ENCODE measurements at places on chromosomes 11 and 22.

- DNase-seq: no peak
These were observed 4.2 kb downstream of the BRD1 start for GRCh38 chr22:49823289-49824045.

GRCh38 chr22:44441401-44442185 lies 56.4 kb downstream of the RTL6 start:
- DNase-seq: no peak

DNA sequence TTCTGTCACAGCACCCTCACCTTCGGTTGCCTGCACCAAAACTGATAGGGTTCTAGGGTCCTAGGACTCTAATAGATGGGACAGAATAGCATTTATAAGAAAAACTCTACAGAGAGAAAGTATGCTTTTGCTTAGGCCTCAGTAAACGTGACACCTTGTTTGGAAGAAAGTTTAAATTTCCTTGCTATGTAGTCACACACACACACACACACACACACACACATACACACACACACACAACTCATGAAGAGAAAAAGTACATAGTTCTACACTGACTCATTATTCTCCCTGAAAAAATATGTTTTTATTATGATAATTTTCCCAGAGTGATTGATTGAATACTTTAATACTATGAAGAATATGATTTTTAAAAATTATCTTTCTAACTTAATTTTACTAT lies 220.8 kb upstream of the SNX19 start:
- DNase-seq: no peak

- DNase-seq: no peak
These were observed 6.2 kb downstream of the MRGPRD start for GRCh38 chr11:68974421-68975194.

GRCh38 chr11:77806993-77807392 lies 13.5 kb downstream of the RSF1 start:
- no peak for DNase-seq

DNA sequence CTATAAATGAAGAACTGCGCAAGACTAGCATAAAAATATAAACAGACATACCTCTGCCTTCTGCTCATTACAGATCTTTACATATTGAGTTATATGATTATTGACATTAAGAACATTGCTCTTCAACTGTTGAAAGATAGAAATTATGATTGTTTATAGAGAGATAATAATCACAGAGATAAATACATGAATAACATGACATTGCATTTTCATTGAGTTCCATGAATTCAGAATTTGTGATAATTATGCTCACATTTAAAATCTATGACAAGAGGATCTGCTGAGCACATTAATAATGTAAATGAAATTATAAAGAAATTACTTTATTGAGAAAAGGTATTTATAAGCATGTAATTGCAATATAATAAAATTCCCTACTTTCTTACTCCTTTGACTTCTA lies 24.8 kb downstream of the KIF18A start:
- DNase-seq: no peak

- no peak for DNase-seq
These were observed 16.8 kb downstream of the EED start for GRCh38 chr11:86261328-86261727.

GRCh38 chr22:27880778-27881394 lies 38.2 kb downstream of the PITPNB start:
- DNase-seq: peak; percentile 19

DNA sequence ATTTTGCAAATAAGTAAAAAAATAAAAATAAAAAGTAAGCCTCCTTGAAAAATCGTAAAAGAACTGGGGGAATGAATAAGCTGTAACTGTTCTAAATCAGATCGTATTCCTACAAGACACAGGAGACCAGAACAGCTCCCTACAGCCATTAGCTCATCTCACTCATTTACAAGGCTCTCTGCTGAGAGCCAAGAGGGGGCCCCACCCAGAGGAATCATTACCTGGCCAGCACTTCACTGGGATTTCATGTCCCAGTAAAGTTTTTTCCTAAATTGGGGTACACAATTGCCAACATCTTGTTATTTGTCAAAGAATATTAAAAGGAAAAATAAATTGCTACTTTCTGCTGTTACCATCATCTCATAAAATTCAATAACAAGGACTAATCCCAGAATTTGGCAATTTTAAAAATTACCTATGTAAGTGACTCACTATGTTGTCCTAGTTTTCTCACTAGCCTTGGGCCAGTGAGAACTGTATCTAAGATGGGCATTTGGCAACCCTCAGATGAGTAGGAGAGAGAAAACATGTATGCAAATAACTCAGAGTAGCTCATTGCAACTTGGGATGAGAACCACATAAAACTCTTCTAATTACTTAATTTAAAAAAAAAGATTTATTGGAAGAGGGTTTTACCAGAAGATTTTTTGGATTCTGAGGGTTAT lies 18.4 kb upstream of the SMTN start:
- no peak for DNase-seq

- DNase-seq: no peak
These were observed 7.4 kb downstream of the PTPRJ start for GRCh38 chr11:47987781-47988180.

DNA sequence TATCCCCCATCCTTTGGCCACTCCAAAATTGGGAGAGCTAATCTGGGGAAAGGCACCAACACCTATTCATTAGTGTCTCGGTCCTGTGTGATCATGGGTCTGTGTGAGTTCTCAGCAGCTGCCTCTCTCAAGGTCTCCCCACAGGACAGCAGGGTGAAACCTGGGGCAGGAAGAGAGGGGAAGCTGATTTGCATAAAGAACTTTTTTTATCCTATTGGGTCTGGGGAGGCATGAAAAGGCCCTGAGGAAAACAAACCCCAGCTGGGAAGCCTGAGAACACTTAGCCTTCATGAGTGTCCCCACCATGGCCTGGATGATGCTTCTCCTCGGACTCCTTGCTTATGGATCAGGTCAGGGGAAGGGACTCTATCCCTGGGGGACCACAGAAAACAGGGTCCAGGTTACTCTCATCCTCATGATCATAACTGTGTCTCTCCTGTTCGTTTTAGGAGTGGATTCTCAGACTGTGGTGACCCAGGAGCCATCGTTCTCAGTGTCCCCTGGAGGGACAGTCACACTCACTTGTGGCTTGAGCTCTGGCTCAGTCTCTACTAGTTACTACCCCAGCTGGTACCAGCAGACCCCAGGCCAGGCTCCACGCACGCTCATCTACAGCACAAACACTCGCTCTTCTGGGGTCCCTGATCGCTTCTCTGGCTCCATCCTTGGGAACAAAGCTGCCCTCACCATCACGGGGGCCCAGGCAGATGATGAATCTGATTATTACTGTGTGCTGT lies 116.0 kb upstream of the TOP3B start:
- DNase-seq: no peak

DNA sequence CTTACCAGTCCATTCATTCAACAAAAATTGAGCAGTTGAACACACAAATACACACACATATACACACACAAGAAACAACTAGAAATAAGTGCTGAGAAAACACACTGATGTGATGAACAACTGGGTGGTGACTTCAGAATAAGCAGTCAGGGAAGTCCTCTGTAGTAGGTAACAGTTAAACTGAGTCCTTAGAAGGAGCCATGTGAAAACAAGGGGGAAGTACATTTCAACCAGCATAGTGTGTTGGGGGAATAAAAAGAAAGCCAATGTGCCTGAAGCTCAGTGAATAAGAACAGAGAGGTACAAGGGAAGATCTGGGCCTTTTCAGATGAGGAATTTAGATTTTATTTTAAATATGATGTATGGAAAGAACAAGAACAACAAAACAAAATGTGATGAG lies 6.8 kb upstream of the TMEM123 start:
- DNase-seq: no peak

DNA sequence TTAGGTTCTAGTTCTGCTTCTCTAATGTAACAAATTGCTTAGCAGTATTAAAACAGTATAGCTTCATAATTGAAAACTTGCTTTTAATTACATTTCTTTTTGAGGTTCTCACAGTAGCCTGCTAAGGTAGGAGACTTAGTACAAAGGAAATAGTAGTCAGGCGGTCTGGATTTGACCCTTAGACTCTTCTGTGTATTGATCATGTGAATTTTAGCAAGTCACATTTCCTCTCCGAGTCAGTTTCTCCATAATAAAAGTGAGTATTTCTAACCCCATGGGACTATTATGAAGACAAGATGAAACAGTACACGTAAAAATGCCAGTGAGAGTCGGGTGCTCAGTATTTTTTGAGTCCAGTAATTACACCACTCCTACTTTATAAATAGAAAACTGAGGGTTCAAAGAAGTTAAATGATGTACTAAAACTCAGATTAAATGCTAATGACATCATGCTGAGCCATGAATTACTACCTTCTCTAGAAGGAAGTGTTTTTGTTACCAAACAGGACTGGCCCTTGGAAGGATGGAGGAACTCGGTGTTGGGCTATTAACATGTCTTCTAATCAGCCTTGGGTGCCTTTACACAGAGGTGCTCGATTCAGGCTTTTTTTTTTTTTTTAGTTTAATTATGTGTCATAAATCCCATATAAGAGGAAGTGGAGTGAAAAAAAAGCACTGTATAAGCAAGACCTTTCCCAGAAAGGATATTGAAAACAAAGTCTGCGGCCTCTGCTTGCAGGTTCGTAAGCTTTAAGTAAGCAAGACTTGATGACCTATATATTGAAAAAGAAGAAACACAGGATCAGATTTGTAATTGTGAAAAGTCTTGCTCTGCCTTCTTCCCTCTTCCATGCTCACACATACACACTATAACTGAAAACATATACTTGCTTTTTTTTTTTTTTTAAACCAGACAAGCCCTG lies 109.0 kb downstream of the EMSY start:
- DNase-seq: no peak

DNA sequence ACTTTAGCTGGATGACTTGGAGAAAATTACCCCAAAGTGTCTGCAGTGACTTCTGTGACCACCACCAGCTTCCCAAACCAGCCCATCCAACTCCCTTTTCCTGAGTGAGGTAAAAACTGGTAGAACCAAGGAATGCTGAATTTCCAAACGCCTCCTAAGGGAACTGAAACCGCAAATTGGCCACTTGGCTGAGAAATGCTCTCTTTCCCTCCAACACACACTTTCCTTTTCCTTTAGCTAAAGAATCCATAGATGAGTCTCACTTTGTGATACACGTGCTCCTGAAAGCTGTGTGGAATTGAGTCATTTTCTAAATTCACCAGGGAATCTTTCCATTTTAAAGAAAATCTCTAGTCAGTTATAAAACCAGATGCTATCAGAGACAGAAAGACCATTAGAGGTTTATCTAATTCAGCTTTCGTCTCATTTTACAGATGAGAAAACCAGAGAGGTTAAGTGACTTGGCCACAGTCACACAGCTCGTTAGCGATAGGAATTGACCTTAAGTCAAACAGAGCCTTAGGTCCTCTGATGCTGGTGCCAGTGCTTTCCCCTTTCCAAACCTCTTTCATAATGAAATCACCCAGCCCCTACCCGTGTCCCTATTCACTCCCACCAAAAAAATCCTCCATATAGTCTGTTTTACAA lies 137.2 kb downstream of the COMMD9 start:
- DNase-seq: no peak

GRCh38 chr11:86134580-86135318 lies 65.9 kb upstream of the PICALM start:
- DNase-seq: no peak

DNA sequence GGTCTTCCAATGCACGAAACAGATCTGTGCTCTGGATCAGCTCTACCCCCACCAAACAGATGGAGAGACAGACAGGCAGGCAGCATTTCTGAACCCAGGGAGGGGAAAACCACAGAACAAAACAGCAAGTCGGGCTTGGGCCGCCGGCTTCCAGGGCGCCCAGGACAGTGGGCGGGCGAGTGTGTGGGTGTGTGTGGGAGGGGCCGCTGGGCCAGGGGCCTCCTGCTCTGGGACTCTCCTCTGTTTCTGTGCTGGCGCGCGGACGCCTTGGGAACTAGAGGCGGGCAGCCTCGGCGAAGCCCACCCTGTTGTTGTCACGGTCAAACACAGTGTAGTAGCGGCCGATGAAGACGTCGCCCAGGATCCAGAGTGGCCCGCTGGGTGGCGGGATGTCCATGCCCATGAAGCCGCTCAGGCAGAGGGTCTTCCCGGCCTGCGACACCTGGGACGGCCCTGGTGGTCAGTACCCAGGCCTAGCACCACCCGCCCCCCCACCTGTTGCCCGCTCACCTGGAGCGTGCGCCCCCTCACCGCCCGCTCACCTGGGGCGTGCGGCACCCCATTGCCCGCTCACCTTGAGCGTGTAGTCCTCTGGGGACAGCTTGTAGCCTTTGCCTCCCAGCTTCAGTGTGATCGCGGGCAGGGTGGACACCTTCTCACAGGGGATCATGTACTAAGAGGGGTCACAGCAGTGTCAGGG lies 3.0 kb upstream of the IFITM10 start:
- DNase-seq: no peak

- no peak for DNase-seq
These were observed 68.6 kb downstream of the MICAL3 start for GRCh38 chr22:17955590-17956379.

GRCh38 chr22:43442386-43443151 lies 30.8 kb downstream of the MPPED1 start:
- no peak for DNase-seq

- no peak for DNase-seq
These were observed 128.3 kb upstream of the CSNK2A3 start for GRCh38 chr11:11481371-11481770.

GRCh38 chr22:40954113-40954512 lies 2.9 kb downstream of the RBX1 start:
- no peak for DNase-seq

- no peak for DNase-seq
These were observed 31.1 kb downstream of the FADS3 start for GRCh38 chr11:61860054-61860903.

DNA sequence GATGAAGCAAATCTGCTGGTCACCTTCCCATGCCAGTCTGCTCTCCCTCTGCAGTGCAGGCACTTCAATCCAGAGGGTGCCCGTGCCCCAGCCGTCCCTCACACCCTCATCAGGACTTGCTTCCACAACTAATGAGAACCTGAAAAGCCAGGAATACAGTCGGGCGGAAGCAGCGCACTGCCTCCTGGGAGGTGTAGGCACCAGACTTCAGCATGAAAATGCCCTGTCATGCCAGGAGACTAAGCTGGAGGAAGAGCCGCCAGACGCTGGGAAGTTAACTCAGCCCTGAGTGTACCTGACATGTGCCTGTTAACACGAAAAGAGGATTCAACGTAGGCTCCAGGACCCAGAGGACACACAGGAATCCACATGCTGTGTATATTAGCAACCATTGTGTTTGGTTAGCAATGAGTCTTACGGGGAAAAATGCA lies 40.1 kb upstream of the FLI1 start:
- no peak for DNase-seq

DNA sequence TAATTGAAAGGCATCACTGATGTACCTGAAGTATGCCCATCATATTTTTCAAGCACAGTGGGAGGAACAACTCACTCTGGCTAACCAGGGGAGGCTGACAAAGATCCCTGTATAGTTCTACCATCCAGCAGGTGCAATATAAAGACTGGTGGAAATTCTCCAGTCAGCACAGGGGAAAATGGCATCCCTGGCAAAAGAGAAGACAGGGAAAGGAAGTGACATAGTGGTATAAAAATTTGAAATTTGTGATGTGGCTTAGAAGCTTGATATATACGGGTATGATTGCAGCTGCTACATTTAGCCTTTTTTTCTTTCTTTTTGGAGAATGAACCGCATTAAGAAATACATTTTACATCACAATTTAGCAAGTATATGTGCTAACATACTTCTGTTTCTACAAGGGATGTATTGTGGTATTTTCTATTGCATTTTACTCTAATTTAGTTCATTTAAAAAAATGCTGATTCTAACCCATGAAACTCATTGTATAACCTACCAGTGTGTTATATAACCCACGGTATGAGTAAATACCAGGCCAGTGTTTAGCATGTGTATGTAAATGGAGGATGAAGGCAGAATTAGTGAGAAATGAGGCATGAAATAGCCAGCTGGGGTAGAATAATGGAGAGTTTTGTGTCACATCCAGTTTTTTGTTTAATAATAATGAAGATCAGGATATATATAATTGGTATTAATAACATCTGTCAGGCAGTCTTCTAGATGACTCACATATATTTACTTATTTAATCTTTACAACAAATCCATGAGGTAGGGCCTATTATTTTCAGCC lies 186.1 kb downstream of the ARHGAP42 start:
- DNase-seq: no peak

All from caudate nucleus (tissue), 63 donors.